Naive thymus-derived CD8-positive, alpha-beta T cell (primary cell): ENCODE measurements at places on chromosomes 5 and 9.
A peak's percentile ranks its signal among the peaks of the same experiment; 100 is the strongest.

DNA sequence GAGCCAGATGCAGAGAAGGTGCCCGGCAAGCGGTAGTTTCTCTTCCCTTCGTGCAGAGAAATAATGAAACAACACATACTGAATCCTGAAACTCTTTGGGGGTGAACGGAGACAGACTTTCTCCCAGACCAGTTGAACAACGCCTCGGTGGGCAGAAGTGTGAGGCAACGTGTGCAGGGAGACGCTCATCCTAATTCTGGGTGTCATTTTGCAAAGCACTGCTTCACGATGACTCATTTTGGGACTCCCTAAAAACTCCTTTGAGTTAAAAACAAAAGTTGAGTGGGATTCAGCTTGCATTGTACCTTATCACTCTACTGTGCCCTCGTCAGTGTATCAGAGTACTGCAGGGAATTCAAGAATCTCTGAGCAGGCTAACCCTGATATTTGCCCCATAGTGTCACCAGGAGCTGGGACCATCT is 3.5 kb upstream of the NEK6 start:
- DNase-seq, result no peak

DNA sequence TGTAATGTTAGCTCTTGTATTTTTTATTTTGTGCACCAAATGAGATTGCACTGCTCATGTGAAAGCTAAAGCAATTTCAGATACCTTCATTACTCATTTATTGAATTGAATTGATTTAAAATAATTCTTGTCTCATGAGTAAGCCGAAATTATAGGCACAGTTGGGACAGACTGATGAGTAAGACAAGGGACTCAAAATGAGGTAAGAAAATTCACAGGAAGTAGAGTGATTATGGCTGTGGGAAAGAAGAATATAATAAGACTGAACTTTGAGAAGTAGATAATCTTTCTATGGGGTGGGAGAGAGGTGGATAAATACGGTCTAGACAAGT is 51.1 kb downstream of the NUDT12 start:
- DNase-seq, result no peak

DNA sequence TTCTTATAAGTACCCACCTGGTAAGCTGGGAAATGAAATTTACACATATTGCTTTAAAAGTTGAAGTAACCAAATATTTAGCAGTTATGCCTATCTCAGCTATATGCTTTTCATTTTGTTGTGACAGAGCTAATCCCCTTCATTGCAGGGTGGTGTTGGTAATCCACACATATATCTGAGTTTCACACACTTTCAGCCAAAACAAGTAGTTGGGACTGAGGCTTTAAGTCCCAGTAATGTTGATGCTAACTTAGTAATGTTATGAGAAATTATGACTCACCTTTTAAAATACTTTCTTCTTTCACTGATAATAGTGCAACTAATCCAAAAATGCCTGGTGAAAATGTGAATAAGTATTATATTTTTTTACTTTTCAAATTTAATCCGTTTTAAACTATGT is 19.2 kb upstream of the RICTOR start:
- DNase-seq, result no peak

DNA sequence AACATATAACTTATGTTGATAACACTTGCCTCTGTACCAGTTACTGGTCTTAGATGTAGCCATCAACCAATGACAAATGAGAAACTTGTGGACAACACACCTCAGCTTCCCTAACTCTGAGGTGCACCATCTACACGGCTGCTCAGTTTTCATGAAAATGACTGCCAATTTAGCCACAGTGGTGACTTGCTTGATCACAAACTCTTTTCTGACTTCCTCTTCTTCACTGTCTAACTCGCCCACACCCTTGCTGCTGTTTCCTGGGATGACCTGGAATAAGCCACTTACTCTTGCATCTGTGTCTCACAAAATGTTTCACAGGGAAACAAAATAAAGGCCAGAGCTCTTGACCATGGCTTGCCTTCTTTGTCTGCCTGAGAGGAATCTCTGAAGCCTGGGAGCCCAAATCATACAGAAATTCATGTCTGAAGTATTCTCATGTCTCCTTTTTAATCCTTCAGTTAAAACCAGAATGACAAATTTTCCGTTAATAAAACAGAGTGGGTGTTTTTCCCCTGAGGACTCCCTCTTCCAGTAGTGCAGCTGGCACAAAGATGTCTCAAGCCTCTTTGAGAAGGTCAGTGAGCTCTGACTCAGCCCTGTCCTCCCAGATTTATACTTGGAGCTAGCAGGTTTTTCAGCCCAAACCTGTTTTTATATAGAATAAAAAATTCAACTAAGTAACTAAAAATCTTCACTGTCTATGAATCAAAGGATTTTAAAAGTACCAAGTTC is 126.5 kb upstream of the PAM start:
- no peak for DNase-seq

GRCh38 chr9:16407617-16408016 is 462.9 kb downstream of the BNC2 start:
- no peak for DNase-seq

DNA sequence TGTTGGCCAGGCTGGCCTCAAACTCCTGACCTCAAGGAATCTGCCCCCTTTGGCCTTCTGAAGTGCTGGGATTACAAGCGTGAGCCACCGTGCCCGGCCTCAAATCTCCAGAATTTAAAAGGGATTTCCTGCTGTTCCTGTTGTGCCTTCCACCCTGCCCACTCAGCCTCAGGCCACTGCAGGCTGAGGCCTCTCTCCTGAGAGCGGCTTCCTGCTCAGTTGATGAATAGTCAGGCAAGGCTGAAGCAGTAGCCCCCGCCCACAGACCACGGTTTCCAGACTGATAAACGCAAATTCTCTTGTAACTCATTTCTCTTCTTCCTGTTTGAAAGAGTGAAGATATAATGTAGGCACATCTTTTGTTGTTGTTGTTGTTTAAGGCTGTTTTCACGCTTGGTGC is 127.0 kb upstream of the PLCXD3 start:
- no peak for DNase-seq

GRCh38 chr5:74542482-74542881 is 98.0 kb downstream of the ENC1 start:
- DNase-seq, result no peak

GRCh38 chr9:16312116-16312515 is 558.4 kb downstream of the BNC2 start:
- DNase-seq, result no peak

DNA sequence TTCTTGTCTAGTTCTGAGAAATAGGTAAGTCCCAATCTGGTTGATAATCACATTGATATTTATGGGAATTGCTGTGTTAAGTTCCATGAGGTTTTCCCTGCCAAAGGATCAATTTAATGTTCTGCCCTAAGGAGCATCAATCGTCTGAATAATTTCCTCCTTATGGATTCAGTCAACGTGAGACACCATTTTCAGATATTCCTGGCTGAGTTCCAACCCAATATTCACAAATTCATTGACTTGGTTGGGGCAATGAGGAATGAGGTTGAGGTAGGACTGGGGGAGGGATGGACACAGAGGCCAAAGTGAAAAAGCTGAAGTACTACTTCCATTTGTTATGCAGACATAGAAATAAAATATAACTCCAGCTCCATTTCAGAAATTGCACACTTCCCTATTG is 99.1 kb downstream of the ZNF622 start:
- DNase-seq, result no peak

DNA sequence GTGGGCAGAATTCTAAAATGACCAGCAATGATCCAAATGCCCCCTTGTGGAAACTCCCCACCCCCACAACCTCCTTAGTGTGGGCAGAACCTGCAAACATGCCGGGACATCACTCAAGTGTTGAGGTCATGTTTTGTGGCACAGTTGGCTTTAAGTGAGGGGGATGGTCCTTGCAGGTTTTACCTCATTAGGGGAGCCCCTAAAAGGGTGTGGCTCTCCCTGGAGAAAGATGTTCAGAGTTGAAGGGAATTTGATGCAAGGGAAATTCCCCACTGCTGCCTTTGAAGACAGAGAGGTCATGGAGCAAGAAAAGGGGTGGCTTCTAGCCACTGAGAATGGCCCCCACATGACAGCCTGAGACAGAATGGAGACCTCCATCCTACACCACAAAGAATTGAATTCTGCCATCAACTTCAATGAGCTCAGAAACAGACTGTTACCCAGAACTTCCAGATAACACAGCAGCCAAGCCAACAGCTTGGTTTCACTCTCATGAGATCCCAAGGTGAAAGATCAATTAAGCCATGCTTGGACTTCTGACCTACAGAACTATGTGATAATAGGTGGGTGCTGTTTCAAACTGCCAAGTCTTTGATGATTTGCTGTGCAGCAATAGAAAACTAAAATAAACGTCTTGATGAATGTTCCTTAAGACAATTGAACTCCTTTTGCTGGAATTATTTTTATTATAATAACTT is 103.4 kb downstream of the MED10 start:
- no peak for DNase-seq

DNA sequence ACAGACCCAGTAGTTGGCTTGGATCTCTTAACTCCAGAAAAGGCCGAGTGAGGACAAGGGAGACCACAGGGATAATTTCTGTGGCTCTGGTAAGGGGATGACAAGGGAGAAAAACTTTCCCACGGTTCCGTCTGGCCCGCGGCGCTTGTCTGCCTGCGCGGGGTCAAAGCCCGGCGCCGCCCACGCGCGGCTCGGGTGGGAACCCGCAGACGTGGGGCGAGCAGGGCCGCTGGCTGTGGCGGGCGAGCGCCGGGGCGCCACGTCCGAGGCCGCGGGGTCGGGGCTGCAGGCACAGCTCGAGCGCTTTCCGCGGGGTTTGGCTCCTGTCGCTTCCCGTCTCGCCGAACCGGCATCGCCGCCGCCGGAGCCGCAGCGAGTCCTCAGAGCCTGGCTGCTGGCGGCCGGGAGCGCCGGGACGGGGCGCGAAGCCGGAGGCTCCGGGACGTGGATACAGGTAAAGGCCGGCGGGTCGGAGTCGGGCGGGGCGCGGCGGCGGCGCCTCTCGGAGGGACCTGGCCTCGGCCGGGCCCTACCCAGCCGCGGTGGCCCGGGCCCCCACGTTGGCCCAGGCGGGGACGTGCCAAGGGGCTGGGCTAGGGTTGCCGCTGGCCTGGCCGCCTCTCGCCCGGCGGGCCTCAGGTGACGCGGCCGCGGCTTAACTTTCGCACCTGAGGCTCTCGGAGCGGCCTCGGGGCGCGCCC is at the start of gene RNF180:
Gene RNF180, plus strand, starts transcription at position 344 of the 701 bp plus-strand sequence. CDS start 34,965 bp downstream, outside the sequence.
- no peak for DNase-seq

DNA sequence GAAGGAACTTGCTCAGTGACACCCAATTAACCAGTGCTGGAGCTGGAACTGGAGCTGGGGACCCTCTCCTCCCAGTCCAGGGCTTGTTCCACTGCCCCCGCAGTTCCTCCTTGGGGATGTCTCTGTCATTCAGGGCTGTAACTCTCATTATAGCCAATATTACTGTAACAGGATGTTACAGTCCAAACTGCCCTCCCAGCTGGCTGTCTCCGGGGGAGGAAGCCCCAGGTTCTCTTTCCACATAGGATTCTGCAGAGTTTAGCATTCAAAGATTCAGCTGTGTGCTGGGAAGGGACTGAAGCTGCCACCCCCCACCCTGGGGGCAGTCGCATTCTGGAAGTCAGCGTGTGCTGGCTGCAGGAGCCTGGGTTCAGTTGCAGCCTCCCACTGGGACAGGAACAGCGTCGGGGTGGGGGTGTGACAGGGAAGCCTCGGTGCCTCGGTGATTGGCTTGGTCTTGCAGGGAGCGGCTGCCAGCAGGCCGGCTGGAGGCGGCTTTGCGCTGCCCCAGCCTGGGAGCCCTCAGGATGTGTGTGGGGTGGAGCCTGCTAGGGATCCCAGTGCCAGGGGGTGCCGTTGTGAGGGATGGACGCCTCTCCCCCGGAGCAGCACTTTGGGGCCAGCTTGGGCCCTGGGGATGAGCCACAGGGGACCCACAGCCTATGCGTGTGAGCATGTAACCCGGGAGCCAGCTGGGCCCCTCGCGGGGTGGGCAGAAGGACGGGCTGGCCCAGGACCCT is 101.1 kb downstream of the RGS3 start:
- DNase-seq, result no peak

- no peak for DNase-seq
Observed at GRCh38 chr5:159106193-159106568, 6.5 kb upstream of the EBF1 start.

DNA sequence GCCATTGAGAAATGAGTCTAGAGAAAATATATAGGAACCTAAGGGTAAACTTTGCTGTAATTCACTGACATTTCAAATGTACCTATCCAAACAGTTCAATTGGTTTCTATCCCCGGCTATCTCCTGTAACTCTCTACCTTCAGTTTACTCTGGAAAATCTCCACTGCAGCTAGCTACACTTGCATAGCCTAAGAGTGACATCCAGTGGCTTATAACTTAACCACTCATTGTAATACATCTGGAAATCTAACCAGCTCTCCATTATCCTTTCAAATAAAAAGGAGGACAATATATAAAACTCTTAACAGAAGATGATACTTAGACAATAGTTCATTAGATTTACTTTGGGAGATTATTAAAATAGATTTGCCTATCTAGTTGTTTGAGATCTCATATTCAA is 35.3 kb upstream of the SPDL1 start:
- DNase-seq, result no peak

- DNase-seq, result no peak
Observed at GRCh38 chr9:104256031-104256695, 162.1 kb downstream of the SMC2 start.

GRCh38 chr9:79985264-79985663 is 413.5 kb downstream of the TLE4 start:
- DNase-seq, result no peak

DNA sequence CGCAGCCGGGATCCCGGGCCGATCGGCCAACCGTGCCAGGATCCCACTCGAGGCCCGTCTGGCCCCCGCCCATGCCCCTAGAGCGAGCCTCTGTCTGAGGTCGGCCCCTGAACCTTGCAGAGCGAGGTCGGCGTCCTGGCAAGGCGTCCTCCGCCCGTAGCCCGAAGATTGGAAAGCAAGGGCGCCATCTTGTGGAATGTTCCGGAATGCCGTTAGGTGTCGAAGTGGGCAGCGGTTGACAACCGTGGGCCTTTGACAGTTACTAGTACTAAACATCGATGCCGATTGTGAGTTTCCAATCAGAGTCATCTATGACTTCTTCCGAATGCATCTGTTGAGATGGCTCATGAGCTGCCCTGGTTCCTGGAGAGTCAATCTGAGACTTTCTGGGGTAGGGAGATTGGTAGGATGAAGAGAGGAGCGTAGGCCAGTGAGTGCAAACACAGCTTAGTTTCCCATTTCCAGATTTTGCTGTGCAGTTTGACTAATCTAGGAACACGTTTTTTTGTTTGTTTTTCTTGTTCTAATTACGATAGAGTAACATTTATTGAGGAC is 923 bp upstream of the PLK2 start:
- peak; percentile 88 for DNase-seq

DNA sequence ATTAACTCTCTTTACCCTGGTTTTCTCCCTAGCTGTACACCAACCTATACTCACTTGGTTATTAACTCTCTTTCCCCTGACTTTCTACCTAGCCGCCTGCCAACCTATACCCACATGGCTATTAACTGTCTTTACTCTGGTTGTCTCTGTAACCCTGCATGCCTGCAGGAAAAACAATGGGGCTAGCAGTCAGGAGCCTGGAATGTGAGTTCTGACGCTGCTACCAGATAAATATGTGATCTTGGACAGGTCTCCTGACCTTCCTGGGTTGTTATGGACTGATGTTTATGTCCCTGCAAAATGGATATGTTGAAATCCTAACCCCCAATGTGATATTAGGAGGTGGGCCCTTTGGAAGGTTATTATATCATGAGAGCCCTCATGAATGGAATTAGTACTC is 119.2 kb downstream of the SMARCA2 start:
- DNase-seq, result no peak
